ENCODE measurements at places on chromosomes 13 and 19.
A peak's percentile ranks its signal among the peaks of the same experiment; 100 is the strongest.

DNA sequence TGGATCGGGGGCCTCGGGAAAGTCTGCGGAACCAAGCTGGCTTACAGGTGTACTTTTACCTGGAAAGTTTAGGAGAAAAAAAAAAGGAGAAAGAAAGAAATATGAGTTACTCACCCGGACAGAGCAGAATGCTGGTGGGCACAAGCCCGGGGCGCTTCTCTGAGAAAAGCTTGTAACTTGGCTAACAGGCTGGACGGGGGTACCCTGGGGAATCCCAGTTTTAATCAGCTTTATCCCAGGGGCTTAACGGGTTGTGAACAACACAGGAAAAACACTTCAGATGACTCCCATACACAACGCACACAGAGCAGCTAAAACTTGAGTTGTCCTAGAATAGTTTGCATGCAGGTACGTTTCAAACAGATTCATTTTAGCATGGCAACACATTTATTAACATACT is 37.3 kb downstream of the KLF2 start:
- DNase-seq = no peak

DNA sequence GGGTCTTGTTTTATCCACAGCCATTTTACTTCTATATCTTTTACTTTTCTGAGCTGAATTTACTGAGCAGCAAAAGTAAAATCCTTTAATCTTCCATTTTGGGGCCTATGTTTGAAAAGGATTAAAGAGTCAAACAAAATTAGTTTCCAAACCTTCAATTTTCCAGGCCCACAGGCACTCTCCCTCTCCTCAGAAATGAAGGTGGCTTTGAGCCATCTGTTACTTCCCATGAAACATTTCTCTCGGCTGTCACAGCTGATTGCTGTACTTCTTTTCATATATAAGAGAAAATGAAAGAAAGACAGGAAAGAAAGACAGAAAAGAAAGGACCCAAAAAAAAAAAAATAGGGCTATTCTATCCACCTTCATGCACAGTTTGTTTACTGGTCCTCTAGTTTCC is 194.9 kb downstream of the LACC1 start:
- DNase-seq = no peak

- DNase-seq = no peak
Observed at GRCh38 chr19:28224441-28224840, 988.5 kb downstream of the UQCRFS1 start.

- no peak for DNase-seq
Observed at GRCh38 chr19:50792272-50793250, 2.3 kb downstream of the ACP4 start.

DNA sequence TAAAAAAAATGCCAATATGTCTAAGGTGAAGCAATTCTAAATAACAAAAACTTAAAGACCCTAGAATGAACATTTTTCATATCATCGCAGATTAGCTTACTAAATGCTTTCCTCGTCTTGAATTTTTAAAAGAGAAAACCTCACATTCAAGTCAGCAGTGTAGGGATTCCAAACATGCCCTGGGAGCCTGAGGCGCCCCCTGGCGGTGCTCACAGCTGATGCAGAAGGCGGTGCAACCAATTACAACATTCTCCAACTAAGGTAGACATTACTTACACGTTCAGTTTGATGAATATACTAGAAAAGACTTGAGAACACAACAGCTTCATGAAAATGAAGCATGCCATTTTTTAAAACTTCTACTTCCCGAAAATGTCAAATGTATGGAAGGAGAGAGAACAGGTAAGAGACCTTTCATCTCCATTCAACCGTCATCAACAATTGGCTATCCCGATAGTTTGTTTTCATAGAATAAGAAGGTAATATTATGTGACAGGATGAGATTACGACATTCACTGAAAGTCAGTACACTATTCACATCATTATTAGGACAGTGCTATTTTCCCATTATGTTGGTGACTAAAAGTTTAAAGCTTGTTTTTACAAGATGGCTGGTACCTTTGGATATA is 304.4 kb downstream of the DCLK1 start:
- no peak for DNase-seq

- DNase-seq = no peak
Observed at GRCh38 chr13:42355491-42356183, 83.7 kb downstream of the AKAP11 start.

DNA sequence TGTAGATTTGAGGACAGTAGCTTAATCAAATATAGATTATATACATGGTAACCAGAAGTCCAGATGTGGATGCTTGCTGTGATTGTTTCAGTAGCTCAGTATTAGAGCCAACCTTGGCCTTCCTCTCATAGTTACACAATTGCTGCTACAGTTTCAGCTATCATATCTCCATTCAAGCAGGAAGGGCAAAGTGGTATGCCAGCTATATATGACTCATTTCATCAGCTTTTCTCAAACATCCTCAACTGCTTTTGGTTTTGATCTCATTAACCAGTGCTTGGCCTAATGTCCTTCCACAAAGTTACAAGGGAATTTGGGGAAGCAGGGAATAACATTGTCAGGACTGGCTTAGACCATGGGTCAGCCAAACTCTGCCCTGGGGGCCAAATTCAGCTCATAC is 73.0 kb upstream of the MAB21L1 start:
- DNase-seq = peak; percentile 69

GRCh38 chr13:23724196-23724970 is 154.2 kb downstream of the TNFRSF19 start:
- no peak for DNase-seq

GRCh38 chr13:113158946-113159345 is 498 bp downstream of the PROZ start:
- DNase-seq = no peak

- peak; percentile 21 for DNase-seq
Observed at GRCh38 chr13:30037766-30038165, 187.3 kb upstream of the UBL3 start.

DNA sequence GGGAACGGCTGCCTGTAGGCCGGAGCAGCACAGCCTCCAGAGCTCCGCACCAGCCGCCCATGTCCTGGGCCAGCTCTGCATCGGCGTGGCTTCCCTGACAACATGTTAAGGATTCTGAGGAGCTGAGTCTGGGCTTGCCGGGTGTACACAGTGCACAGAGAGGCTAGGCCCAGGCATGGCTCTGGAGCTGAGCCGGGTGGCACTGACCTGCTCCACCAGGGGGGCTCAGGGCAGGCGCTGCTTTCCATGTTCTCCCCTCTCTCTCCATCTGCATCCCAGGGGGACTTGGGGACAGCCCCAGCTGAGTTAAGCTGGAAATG is 31.6 kb downstream of the AP1M1 start:
- no peak for DNase-seq

DNA sequence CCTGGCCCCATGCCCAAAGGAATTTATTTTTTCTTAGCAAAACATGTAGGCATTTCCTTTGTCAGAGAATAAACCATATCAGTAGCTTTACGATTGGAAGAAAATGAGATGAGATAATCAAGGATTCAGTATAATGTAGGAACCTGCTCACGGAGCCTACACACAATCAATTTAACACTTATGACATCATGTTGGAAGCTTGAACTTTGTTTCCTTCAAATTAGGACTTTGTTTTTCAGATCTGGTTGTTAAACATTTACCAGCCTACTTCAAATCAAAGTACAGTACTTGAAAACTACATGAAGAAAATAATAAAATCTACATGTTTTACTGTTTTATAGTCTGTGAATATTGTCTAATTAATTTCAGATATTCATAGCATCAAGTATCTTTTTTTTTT is 639.0 kb upstream of the ATXN8OS start:
- DNase-seq = no peak

GRCh38 chr13:30832845-30833332 is 73.2 kb upstream of the MEDAG start:
- peak; percentile 63 for DNase-seq

GRCh38 chr13:60338754-60339153 is 58.3 kb upstream of the TDRD3 start:
- DNase-seq = no peak

- no peak for DNase-seq
Observed at GRCh38 chr19:35816262-35816661, 3.6 kb upstream of the PRODH2 start.

GRCh38 chr19:14475251-14476073 is at the start of gene PTGER1:
Gene PTGER1 (minus strand): TSS chr19:14475354. CDS start chr19:14474320, 1,034 bp downstream.
- peak; percentile 48 for DNase-seq

GRCh38 chr13:20136781-20137703 is 23.8 kb downstream of the GJA3 start:
- DNase-seq = peak; percentile 18

GRCh38 chr13:52850396-52851136 is 2.1 kb upstream of the PCDH8 start:
- peak; percentile 54 for DNase-seq

DNA sequence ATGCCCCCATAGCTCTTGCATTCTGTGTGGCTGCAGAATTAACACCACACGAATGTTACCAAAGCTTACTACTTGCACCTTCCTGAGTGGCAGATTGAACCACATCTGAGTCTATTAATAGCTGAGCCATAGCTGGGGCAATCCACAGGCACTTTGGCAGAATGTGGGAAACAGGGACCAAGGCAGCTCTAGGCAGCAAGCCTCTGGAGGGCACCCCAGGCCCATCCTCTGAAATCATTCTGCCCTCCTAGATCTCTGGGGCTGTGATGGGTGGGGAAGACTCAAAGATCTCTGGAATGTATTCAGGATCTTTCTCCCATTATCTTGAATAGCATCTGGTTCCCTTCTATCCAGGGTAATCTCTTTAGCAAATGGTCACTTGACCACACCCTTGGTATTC is 139.3 kb downstream of the TNFRSF19 start:
- DNase-seq = no peak

- peak; percentile 64 for DNase-seq
Observed at GRCh38 chr19:2469102-2469914, 6.6 kb upstream of the GADD45B start.

GRCh38 chr19:37654118-37654517 is 1.1 kb downstream of the ZFP30 start:
- DNase-seq = peak; percentile 4

DNA sequence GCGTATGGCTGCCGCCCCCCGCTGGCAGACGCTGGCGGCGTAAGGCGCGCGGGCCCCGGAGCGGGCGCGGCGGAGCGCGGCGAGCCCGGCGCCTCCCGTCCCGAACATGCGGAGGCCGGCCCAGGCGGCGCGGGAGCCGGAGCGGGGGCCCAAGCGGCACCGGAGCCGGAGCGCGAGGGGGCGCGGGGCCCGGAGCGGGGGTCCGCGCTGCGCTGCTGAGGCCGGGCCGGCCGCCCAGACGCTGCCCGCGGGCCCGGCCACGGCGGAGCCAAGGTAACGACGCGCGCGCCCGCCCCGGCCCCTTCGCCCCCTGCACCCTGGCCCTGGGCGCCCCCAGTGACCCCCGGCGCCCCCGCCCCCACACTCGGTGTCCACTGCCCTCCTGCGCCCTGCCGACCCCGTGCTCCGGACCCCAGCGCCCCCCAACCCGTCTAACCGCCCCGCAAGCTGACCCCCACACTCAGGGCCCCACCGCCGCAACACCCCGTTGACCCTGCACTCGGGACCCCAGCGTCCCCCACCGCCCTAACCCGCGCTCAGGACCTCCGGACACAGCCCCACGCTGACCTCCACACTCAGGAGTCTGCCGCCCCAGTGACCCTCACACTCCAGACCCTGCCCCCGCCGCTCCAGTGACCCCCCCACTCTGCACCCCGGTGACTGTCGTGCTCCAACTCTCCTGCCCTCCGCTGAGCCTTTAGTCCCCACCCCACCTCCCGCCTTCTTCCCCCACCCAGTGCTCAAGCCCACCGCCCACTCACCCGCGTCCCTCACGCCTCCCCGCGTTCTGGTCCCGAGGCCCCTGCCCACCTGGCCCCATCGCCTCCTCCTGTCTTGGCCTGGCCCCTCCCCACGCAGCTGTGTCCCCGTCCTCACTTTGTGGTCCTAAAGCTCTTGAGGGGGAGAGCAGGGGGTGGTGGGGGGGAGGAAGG is at the start of gene CSNK1G2:
Gene CSNK1G2 (plus strand): TSS at position 27 of the 932 bp plus-strand sequence. CDS start 28,601 bp downstream, outside the sequence.
- no peak for DNase-seq

DNA sequence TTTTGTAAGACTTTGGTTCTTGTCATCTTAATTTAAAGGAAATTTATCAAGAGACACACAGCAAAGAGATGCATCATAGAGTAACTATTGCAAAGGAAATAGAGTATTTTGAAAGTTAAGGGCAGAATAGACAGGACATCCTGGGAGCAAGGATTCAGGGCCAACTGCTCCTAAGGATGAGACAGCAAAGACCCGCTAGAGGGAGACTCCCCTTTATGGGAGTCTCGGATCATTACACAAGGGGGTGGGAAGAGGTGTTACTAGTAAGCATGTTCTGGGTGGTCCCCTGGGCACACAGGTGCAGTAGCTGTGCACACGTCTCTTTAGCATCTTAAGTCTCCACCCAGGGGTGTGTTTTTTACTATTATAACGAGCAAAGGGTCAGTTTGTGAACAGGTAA is 9.6 kb downstream of the ZSCAN5C start:
- no peak for DNase-seq

GRCh38 chr19:4844348-4845179 is 13.1 kb upstream of the TICAM1 start:
- no peak for DNase-seq

DNA sequence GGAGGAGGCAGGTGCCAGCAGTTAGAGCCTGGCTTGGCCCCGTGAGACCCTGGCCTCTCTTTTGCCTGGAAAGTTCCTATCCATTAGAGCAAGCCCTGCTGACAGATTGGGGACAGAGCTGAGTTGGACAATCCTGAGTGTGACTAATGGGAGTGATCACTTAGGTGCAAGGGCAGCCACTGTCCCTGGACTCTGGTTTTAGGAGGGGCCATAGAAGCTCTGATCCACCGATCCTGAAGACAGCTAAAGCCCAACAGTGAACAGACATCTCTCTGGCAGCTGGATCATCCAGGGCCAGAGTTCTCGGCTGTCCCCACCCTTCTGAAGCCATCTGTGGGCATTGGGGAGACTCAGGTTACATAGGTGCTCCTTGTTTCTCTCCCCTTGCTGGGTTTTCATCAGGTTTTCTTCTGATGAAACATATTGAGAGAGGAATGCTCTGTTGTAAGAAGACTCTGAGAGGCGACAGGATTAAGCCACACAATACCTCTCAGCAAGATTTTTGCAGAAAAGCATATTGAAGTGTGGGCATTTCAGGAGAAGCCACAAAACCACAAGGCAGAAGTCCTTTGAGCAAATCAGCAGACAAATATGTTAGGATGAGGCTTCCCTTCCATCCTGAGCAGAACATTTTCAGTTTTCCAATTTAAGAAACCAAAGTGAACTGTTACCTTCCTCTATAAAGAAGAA is 288.0 kb upstream of the MAB21L1 start:
- DNase-seq = no peak

GRCh38 chr13:85864963-85865530 is 65.8 kb upstream of the SLITRK6 start:
- peak; percentile 30 for DNase-seq

DNA sequence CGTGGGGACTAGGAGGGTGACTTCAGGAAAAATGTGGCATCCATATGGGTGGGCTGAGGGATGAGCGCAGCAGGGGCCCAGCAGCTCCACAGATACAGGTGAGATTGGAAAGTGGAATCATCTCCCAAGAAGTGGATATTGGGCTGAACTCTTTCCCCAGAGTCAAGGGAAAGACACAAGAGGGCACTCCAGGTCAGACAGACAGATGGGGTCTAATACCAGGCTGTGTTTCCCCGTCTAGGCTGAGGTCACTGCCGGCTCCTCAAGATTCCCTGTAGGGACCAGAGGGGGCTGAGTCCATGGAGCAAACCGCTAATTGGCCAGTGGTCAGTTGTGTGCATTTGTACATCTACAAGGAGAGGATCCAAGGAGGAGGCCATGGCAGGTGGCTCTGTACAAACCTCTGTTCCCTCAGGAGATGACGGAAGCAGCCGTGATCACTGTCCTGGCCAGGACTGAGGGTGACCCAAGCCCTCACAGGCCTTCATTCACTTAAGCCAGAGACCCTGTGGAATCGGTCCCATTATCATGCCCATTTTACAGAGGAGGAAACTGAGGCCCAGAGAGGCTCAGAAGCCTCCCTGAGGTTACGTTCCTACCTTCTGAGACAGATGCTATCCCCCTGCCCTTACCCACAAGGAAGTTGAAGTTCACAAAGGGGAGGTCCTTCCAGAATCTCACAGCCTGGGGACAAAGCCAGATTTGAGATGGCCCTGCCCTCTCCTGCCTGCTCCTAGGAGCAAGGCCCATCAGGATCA is 14.9 kb upstream of the IGLON5 start:
- DNase-seq = no peak
